ENCODE measurements at places on chromosomes 2 and 18. TPM values are rescaled to one million over a fixed set of nuclear protein-coding genes. Genes with fewer than 3 reads are reported as not detected.

REG1B gene
- not detected for total RNA-seq

DNA sequence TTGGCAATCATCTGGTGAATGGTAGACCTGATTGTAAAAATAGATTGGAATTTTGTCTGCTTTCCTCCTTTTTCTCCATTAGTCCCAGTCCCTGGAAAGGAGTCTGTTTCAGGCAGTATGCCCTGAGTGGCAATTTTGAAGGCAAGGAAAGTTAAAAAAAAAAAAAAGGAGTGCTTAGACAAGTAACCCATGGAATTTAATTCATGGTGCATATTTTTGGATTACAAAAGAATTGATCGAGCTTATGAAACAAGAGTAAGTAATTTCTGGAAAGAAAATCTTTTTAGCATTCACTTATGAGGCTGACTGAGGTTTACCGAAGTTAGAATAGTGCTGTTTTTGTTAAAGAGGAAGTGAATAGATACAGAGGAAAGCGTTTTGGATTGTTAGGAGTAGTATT lies 29.4 kb upstream of the TMEM178A start:
- DNase-seq, result no peak
- H3K27ac ChIP-seq, result no peak overlapping the region

GRCh38 chr2:236882930-236883329 lies 202.8 kb upstream of the COPS8 start:
- H3K4me1 ChIP-seq, result no peaks in the 10 kb centered on the region
- no peaks in the 10 kb centered on the region for H3K27me3 ChIP-seq
- no peak overlapping the region for H3K27ac ChIP-seq
- DNase-seq, result no peak

GRCh38 chr2:197240421-197241041 lies 70.0 kb downstream of the ANKRD44 start:
- DNase-seq, result no peak
- H3K36me3 ChIP-seq, result no peaks in the 10 kb centered on the region
- no peaks in the 10 kb centered on the region for H3K27me3 ChIP-seq
- no peaks in the 10 kb centered on the region for H3K4me1 ChIP-seq
- H3K27ac ChIP-seq, result no peak overlapping the region
- no peak overlapping the region for H3K4me3 ChIP-seq

DNA sequence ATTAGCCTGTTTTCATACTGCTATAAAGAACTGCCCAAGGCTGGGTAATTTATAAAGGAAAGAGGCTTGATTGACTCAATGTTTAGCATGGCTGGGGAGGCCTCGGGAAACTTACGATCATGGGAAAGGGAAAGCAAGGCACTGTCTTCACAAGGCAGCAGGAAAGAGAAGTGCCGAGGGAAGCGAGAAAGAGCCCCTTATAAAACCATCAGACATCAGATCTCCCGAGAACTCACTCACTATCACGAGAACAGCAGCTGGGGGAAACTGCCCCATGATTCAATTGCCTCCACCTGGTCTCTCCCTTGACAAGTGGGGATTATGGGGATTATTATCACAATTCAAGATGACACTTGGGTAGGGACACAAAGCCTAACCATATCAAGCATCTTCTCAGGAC lies 23.3 kb downstream of the RHOB start:
- no peak overlapping the region for H3K27ac ChIP-seq
- no peak for DNase-seq
- no peaks in the 10 kb centered on the region for H3K36me3 ChIP-seq
- H3K4me3 ChIP-seq, result no peak overlapping the region
- H3K27me3 ChIP-seq, result peaks cover 6% of the 10 kb centered on the region
